Smooth muscle cell of the brain vasculature (primary cell): ENCODE measurements at places on chromosomes 2 and 18.

GRCh38 chr2:20977520-20978180 is 66.2 kb downstream of the APOB start:
- DNase-seq: no peak

DNA sequence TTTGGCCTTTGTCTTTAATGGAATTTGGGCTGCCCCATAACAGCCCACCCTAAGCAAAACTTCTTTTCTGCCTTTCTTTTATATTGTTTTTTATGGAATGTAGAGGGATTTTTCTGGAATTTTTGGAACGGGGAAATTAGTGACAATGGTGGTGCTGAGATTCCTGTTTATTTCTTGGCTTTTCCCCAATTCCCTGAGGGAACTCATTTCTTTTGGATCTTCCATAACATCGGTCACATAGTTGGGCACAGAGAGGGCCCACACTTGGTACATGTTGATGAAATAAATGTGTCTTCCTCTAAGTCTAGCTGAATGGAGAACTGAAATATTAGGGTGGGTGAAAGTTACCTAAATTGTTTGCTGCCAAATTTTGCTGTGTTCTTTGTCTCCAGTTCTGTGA is 191.6 kb upstream of the TNP1 start:
- no peak for DNase-seq

DNA sequence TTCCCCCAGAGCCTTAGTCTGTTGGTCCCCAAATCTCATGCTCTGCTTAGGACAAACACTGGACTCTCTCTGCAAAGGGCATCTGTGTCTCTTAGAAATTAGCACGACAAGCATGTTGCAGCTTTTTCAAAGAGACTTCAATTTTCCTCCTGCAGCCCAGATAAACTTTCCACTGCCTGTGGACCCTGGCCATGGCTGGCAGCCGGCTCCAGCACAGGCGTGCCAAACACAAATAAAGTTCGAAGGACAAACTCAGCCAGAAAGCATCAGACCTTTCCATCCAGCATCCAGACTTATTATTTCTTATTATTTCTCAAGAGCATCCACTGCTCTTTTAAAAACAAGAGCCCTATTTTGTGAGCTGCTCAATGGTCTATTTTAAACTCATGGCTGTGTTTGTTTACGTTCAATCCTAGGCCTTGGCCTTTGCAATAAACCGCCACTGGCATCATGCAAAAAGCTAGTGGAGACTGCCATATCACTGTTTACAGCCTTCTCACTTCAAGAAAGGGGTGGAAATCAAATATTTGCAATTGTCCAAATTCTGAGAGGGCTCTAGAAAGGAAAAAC is 300.8 kb downstream of the BCL11A start:
- DNase-seq: no peak

DNA sequence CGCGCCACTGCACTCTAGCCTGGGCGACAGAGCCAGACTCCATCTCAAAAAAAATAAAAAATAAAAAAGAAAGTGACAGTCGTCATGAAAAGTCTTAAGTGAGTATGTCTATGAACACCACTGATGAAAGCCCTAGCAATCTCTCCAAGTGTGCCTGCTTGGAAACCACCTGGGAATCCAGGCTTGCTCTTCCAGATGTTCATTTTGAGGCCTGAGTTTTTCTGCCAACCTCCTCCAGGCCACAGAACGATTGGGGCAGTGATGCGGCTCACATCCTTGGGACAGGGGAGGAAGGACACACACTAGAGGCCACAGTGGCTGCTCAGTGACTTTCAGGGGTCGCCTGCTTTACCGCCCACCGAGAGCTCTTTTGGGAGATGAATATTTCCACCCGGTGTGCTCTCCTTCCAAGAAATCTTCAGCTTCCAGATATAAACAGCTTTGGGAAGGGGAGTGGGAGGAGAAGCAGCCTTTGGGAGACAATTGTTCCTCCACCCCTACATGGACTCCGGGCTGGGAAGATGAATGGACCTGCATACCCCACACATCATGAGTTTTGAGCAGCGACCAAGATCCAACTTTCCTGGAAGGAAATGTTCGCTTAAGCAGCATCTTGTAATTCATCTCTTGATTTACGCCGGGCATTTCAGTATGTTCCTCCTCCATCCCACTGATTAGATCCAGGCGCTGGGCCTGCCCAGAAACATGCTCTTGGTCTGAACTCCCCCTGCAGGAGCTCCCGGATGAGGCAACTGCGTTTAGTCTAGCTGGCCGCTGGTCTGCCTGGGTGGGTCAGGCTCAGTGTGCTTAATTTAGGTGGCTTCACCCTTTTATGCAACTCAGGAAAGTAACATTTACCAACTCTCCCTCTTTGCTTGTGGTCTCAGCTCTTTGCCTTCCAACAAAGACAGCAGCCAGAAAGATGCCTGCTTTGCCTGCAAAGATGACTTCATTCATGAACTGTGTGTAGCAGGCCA is 6.2 kb upstream of the ARMC9 start:
- peak; percentile 81 for DNase-seq

GRCh38 chr2:121902171-121902591 is 146.7 kb downstream of the TSN start:
- DNase-seq: no peak

DNA sequence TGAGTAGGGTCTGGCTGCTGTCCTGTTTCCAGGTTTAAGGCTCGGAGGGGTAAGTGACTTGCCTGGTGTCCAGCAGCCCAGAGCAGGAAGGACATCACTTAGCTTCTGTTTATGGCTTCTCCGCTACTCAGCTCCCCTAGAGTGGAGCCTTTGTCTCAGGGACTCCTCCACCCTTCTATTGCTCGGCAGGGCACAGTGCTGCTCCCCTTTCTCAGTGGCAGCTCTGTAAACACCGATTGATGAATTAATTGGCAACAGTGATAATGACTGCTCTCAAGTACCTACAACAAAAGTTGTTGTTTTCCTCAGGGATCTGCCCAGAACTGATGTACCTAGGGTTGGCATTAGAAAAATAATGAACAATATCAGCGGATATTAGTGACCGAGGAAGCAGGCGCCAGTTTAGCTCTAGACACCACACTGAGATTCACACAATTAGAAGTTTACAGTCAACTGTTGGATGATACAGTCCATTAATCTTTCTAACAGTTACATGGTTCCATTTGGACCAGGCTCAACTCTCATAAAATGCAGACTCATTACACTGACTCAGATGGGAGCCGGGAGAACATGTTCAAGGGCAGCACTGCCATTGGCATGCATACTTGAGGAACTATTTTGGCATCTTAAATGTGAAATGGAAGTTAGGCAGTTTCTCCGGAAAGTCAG is 265.7 kb downstream of the MTX2 start:
- DNase-seq: no peak

DNA sequence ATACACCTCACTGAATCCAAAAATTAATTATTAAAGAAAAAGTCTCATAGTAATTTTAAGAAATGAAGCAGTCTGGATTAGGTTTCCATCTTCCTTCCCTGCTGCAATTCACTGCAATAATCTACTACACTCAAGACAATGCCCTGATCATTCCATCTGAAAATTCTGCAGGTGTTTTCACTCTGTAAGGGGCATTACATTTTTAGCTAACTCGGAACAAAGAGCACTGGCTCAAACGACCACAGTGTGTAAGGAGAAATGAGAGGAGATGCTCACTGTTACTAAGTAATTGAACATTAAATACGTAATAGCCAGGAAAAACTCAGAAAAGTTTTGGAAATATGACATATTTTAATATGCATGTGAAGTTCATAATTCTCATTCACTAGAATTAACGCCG is 1.3 kb downstream of the B4GALT6 start:
- no peak for DNase-seq

GRCh38 chr2:8022908-8023640 is 658.8 kb upstream of the ID2 start:
- no peak for DNase-seq
